ENCODE measurements at places on chromosomes 5 and 9.

DNA sequence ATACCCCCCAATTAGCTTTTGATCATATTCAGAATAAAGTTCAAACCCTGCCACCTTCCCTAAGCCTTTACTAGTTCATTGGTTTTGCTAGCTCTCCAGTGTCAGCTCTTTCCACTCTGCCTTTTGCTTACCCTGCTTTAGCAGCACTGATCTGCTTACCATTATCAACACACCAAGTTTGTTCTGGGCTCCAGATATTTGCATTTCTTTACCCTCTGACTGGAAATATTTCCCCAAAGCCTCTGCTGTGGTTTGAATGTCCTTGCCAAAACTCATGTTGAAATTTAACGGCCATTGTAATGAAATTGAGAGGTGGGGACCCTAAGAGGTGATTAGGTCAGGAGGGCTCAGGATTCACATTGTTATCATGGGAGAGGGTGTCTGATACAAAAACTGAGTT, 99.5 kb downstream of the GCNT1 start:
- no peak for DNase-seq

GRCh38 chr5:132100672-132101261, 27.2 kb downstream of the CSF2 start:
- DNase-seq = no peak

DNA sequence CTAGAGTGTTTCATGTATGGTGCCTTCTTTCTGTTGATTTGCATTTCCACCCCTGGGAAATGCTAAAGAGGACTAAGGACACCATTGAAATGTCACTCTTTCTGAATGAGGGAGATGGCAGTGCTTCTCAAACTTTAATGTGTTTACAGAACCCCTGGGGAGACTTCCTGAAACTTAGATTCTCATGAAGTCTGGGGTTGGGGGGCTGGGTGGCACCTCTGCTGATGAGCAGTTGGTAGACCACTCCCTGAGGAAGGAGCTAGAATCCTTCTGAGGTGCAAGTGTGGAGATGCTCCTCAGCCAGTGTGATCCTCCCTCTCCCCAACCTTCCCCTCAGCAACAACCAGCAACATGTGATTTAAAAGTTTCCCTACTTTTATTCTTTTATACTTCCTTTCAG, 546.8 kb downstream of the LRRC70 start:
- DNase-seq = no peak

DNA sequence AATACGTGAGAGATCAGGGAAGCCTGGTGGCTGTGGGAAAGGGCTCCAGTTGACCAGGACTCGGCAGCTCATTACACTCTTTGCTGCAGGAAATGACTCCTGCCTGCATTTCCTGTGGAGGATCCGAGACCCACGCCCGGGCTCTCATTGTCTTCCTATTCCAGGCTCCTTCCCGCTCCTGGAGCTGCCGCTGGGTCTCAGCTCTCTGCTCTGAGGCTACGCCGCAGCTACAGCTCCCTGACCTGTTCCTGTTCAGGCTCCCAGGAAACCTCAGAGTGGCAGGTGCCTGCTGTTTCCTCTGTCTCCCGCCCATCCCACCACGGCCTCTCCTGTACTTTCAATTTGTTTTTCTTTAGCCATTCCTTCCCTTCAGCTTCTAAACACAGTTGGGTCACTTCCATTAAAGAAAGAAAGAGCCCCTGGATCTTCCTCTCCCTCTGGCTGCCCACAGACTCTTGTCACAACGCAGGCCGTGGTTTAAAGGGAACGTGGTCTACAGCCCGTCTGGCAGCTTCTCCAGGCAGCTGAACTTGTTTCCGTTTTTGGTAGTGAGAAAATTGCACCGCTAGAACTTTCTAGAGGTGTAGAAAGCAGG, 71.5 kb downstream of the IL6ST start:
- no peak for DNase-seq

DNA sequence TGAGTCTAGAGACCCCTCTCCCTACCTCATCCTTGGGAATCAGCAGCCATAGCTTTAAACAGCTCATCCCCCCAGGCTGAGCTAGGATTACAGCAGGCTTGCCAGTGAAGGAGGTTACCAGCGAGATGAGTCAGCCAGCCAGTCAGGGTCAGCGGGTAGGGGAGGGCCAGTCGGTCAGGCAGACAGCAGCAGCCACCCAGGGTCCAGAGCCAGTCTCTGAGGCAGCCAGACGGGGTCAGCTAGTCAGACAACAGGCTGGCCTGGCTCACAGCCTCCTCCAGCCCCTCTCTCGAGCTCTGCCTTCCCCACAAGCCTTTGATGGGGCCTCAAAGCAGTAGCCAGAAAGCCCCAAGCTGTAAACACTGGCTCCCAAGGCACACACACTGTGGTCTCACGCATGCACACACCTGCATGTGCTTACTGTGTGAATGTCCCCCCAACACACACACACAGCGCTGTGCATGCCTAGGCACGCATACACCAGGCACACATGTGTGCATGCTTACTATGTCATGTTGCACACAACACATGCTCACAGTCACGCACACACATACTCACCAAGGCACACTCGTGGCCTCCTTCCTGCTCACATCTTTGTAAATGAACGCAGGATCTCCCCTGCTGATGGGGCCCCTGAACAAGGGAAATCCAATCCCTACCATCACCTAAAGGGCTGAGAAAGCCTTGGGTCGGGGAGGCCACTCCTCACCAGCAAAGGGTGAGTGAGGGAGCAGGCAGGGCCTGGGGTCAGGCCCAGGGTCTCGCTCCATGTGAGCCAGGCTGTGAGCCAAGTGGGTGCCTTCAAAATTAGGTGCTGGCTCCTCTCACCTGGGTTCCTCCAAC, 28.2 kb upstream of the CPLX2 start:
- DNase-seq = no peak

GRCh38 chr5:148730942-148731898, 76.9 kb upstream of the HTR4 start:
- peak; percentile 16 for DNase-seq

DNA sequence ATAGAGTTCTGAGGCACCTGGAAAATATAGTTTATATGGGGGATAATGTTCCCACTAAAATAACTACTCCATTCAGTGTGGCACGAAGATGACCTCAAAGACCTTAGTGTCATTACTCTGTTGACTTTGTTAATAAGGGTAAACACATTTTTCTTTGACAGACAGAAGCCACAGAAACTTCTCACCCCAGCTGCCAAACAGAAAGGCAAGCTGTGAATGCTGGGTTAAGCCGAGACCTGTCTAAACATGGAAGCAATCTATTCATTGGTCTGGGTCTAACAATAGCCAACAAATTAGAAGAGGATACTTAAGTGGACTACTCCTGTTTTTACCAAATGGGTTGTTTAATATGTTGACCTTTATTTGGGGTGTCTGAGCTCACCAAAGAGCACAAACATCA, 171.4 kb downstream of the TLE1 start:
- DNase-seq = no peak

- no peak for DNase-seq
Measured at GRCh38 chr9:80790764-80791163, 898.6 kb downstream of the TLE1 start.

- DNase-seq = no peak
Measured at GRCh38 chr9:15244001-15244441, 63.0 kb downstream of the TTC39B start.

- DNase-seq = no peak
Measured at GRCh38 chr5:132265336-132266030, 8.0 kb downstream of the PDLIM4 start.

GRCh38 chr5:107464416-107464815, 206.3 kb downstream of the EFNA5 start:
- no peak for DNase-seq

DNA sequence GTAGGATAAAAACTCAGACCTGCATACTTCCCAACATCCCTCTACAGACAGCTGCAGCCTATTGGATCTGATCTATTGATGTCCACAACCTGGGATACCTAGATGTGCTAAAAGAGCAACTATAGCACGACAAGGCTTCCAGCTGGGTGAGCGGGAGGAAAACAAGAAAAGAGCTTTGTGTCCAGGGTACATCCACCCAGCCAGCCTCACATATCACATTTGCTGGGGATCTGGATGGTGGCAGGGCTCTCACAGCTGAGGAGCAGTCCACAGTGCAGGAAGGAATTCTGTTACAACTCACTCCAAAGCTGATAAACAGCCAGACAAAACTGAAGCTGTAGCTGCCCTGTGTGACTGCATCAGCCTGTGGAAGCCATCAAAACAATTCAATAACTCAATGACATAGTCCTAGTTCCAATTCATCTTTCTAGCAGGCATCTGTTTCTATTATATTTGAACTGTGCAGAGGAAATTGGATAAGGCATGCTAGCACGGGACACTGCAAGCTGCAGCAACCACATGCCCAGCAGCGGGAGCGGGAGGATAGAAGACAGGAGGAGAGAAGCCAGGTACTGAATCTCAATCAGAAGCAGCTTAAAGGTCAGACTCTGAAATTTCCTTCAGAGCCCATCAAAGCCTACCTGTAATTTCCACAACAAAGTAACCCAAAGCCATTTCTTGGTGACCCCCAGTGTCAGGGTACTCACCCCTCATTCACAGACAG, 45.0 kb downstream of the MED10 start:
- DNase-seq = no peak

DNA sequence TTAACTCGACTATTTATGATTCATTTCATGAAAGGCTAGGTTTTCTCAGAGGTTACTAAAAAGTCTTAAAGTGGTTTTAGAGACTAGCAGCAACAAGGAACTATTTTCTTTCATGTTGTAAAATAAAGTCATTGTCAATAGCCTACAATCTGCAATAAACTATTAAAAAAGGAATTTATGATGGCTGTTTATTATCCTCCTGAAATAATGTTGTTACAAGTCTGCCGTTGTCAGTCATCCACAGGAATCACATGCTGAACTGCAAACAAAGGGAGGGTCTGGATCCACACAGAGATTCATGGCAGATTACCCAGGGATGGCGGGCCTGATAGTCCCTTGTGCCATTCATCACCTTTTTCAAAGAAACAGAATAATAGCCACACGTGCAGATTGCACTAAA, 49.2 kb downstream of the TMEM174 start:
- DNase-seq = no peak

DNA sequence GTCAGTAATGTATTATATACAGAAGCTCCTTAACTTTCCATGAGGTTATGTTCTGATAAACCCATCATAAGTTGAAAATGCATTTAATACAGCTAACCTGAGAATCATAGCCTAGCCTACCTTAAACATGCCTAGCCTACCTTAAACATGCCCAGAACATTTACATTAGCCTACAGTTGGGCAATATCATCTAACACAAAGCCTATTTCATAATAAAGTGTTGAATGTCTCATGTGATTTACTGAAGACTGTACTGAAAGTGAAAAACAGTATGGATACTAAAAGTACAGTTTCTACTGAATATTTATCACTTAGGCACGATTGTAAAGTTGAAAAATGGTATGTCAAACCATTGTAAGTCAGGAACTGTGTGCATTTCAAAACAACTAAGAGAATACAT, 1.6 kb downstream of the GM2A start:
- no peak for DNase-seq

DNA sequence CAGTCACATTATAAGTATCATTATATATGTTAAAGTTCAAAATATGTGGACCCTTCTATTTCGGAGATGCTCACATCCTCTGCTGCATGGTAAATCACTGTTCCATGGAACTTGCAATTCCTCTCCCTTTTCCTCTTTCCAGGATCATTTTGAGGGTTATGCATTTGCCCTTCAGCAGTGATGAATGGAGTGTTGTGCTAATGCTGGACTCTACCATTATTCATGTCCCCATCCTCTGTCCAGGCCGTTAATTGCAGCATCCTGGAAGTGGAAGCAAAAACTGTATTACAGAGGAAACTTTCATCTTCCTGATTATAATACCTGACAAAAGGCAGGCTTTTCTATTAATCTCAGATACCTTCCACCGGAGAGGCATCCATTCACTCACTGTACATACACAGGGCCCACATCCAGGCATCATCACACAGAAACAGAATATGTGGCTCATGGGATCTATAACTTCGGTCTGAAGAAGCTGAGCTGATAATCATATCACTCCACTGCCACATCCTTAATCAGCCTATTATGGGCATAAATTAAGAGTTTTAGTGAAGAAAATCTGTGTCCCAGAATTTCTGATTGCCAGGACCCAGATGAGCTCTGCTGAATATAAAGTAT, 65.0 kb upstream of the ACO1 start:
- DNase-seq = no peak

DNA sequence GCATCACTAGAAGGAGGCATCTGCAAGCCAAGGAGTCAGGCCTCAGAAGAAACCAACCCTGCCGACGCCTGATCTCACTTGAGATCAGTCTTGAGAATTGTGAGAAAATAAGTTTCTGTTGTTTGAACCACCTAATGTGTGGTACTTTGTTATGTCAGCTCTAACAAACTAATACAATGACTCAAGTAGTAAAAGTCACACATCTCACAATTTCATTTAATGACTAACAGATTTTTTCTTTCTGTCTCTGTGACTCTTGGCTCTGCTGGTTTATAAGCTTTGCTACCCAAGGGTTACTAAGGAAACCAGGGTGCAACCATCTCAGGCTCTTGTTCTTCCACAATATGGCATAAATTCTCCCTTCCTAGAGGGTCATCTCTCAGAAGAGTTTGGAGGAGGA, 315.8 kb upstream of the GRAMD2B start:
- DNase-seq = no peak

DNA sequence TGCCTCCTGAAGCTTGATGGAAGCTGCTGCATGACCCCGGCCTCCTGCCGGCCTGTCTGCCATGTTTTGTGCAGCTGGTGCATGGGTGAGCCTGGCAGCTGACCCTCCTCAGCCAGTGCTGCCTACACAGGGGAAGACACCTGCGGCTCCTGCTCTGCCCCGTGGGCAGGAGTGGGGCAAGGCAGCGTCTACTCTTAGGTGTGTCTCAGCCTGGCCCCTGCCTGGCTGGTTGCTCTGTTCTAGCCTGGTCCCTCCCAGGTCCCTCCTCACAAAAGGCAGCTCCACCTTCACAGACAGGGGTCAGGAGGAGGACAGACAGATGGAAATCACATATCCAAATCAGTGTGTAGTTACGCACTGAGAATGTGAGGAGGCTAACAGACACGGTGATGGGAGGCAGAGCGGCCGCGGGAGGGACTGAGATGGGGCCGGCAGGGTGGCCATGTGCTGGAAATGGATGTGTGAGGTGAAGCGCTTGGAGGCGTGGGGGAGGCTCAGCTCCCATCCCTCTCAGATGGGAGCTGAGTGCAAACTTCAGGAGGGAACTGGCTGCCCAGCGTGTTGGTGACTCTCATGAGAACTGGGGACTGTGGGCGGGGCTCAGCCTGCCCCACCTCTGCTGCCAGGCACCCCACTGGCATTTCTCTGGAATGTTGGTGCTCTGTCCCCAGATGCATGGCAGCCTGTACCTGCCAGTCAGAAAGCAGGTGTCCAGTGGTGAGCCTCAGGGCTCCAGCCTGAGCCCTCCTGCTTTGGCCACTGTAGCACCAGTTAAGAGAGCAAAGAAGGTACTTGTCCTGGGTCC, 43.4 kb downstream of the PPARGC1B start:
- no peak for DNase-seq

DNA sequence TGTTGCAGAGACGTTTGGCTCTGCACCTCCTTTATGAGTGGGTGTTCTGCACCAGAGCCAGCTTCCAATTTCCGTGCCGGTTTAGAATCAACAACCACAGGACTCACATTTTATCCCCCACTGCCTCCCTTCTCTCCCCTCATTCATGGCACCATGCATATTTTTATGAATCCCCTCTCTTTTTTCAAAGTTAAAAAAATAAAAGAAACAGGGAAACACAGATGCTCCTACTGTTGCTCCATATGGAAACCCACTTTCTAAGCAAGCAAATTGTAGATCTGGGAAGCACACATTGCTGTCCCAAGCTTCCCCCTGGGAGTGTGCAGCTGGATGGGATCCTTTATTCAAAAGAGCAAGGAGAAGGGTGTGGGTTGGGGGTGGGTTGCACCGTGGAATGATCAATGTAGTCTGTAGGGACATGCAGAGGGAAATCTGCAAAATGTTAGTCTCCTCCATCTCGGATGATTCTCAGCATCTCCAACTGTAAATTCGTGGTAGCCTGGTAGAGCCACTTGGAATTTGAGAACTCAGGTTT, 410.0 kb upstream of the ADAMTSL1 start:
- no peak for DNase-seq

All from activated T-helper 1 cell treated with Interleukin-2 at 50 U/mL for 16 hours (primary cell).